Stimulated activated CD4-positive, alpha-beta T cell treated with anti-CD3 and anti-CD28 coated beads, Interleukin-12 subunit alpha, Interleukin-12 subunit beta, amount 100 ng/mL, for 4 hours (primary cell): ENCODE measurements at places on chromosomes 16 and 17.

DNA sequence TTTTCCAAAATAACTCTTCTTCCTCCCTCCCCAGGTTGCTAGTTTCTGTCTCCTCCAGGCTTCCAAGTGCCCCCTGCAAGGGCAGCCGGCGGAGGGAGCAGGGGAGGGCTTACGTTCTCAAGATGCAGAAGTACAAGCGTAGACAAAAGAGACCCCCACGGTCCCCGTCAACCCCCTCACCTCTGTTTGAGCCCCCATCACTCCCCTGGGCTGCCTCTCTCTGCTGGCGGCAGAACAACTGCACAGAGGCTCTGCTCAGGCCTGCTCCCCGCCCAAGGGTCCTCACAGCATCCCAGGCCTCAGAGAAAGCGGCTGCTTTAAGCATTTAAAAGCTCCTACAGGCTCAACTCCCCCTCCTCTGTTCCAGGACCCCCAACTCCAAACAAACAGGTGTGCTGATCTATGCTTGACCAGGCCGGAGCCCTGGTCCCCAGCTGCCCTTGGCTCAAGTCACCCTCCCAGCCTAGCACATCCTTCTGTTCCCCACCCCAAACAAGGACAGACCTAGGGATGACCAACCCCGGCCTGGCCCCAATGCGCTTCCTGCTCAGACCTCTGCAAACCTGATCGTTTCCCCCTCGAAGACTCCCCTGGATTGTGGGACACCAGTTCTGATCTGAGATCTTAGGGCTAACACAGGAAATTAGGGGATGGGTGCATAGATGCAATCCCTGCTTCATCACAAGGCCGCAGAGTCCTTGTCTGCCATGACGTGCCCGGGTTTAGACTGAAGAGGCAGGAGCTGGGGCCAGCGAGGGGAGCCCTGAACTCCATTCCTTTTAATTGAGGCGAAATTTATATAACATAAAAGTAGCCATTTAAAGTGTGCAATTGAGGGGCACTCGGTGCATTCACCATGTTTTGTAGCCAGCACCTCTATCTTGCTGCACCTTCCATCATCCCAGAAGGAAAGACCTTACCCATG lies 17.2 kb upstream of the RBFOX3 start:
- no peak for DNase-seq

- no peak for DNase-seq
Observed at GRCh38 chr16:80667925-80668324, 127.1 kb downstream of the DYNLRB2 start.

- no peak for DNase-seq
Observed at GRCh38 chr17:5793899-5794298, 209.6 kb upstream of the NLRP1 start.

DNA sequence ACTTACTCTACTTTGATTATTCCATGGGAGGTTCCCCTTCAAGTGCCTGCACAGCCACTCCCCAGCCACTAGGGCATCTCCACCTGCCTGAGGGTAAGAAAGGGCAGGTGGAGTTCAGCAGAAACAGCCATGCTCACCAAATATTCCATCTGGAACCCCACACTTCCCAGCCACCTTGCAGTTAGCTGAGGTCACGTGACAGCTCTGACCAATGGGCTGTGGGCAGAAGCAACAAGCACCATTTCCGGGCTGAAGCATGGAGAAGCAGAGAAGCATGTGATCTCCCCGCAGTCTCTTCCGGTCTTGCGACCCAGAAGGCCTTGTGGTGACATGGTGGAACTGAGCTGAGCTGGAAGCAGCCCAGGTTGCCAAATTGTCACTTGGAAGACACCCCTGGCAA lies 108.6 kb downstream of the CCT6B start:
- DNase-seq = no peak

DNA sequence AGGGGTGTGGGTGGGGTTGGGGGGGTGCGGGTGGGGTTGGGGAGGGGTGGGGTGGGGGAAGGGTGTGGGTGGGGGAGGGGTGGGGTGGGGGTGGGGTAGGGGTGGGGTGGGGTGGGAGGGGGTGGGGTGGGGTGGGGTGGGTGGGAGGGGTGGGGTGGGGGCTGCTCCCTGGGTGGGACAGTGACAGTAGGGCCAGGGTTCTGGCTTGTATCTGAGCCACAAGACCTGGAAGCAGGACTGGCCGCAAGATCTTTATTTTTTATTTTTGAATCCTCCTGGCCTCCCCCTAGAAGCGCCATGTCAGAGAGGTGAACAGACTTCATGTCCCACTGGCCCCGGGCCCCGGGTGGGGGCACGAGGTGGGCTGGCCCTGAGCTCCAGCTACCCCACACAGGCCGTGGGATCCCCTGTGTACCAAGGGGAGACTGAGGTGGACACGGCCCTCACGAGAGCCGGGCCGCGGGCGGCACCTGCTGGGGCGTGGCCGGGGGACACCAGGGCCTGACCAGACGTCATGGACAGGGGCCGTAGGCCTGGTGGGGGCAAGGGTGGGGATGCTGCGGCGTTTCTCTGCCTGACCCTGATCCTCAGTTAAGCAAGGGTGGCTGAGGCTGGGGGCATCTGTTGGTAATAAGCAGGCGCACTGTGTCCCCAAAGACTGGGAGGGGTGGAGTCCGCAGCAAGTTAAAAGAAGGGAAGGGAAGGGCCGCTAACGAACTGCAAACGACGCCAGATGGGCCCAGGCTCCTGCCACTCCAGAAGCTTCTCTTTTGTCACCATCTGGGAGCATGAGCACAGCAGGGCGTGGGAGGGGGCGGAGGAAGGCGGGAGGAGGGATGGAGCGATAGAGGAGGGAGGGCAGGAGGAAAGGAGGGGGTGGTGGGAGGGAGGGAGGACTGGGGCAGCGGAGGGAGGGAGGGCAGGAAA lies 22.3 kb upstream of the PABPN1L start:
- DNase-seq = no peak

DNA sequence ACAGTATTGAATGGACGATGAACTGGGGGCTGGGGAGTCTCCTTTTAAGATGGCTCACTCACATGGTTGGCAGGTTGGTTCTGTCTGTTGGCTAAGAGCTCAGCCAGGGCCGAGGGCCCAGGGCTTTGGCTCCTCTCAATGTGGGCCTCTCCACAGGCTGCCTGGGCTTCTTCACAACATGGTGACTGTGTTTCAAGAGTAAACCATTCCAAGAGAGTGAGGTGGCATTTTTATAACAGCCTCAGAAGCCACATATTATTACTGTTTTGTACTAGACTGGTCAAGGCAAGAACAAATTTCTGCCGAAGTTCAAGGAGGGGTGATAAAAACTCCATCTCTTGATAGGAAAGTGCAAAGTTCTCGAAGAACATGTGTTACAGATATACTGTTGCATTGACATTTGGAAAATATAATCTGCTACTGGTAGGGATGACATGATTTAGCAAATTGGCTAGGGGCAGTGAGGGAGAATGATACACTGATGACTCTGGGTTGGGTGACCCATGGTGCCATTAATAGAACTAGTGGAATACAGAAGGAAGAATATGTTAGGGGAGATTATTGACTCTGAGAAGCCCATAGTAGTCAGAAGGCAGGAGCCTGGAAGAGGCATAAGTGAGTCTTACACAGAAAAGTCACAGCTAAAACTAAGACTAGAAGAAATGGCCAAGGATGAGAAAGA lies 13.7 kb downstream of the KRABD2 start:
- DNase-seq = no peak

DNA sequence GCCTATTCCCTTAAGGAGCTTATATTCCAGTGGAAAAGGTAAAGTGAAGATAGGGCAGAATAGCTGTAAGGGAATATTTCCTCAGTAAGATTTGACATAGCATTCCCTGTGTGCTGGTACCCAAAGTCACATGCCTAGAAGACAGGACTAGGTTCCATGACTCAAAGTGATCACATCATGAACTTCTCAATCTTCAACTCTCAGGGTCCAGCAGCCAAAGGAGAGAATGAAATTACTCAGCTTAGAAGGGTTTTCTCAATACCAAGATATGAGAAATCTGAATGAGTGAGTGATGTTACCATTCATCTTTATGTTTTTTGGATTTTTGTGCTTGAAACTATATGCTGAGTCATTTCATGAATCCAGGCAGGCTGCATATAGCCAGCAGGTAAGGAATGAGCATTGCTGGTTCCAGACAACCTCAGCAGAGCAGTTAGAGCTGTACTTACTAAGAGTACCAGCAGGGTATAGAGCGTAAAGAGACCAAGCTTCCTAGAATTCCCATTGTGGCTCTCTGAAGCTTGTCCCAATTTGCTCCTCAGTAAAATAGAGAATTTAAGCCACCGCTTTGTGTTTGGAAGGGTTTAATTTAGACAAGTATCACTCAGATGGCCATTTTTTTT lies 91.1 kb downstream of the ANKFN1 start:
- DNase-seq = no peak

DNA sequence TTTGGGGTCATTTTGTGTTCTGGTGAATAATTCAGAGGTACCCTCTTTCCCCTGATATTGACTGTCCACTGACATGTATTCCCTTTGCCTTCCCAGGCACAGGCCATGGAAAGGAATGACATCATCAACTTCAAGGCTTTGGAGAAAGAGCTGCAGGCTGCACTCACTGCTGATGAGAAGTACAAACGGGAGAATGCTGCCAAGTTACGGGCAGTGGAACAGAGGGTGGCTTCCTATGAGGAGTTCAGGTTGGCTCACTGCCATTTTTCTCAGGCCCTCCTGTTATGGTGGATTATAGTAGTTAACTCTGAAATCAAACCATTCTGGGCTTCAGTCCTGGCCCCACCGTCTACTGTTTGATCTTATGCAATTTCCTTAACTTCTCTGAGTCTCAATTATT lies 1.6 kb upstream of the EFTUD2 start:
- no peak for DNase-seq

- no peak for DNase-seq
Observed at GRCh38 chr17:76274112-76274956, 9.2 kb downstream of the UBALD2 start.

- no peak for DNase-seq
Observed at GRCh38 chr16:87227296-87227951, 89.8 kb downstream of the C16orf95 start.
